Gastrocnemius medialis (tissue), 4 donors: ENCODE measurements at places on chromosomes 7 and 10. TPM values are rescaled to one million over a fixed set of nuclear protein-coding genes. Genes with fewer than 3 reads are reported as not detected.

- no peaks in the 10 kb centered on the region for H3K27me3 ChIP-seq
- DNase-seq = no peak
- no peaks in the 10 kb centered on the region for H3K4me1 ChIP-seq
- H3K4me3 ChIP-seq = no peak overlapping the region
- H3K36me3 ChIP-seq = no peaks in the 10 kb centered on the region
These were observed 115.8 kb downstream of the THSD7A start for GRCh38 chr7:11716185-11716584.

DNA sequence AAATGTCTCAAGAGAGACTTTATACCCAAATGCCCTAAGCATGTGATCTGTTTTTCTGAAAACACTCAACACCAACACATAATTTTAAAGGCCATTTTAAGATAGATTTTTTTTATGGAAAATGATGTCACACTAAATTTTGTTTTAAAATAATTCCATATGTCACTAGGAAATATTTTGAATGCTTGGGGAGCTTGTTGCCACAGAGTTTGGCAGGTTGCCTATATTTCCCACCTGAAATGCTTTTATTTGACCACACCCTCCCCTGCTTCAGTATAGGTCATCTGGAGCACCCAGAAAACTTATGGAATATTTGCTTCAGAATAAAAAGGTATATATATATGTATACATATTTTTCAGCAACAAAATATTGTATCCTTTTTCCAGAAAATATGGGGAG, 180.0 kb upstream of the ANK3 start:
- H3K4me1 ChIP-seq = peaks cover 30% of the 10 kb centered on the region
- no peak overlapping the region for H3K4me3 ChIP-seq

THNSL1 gene
- 1.7 TPM for total RNA-seq

HTR5A gene
- total RNA-seq = not detected

ELMO1 gene
- 18.9 TPM for total RNA-seq

- no peaks in the 10 kb centered on the region for H3K27me3 ChIP-seq
- H3K4me3 ChIP-seq = no peak overlapping the region
- no peak overlapping the region for H3K27ac ChIP-seq
- H3K4me1 ChIP-seq = no peaks in the 10 kb centered on the region
- H3K36me3 ChIP-seq = no peaks in the 10 kb centered on the region
These were observed 49.5 kb upstream of the LMTK2 start for GRCh38 chr7:98057157-98057556.

DNA sequence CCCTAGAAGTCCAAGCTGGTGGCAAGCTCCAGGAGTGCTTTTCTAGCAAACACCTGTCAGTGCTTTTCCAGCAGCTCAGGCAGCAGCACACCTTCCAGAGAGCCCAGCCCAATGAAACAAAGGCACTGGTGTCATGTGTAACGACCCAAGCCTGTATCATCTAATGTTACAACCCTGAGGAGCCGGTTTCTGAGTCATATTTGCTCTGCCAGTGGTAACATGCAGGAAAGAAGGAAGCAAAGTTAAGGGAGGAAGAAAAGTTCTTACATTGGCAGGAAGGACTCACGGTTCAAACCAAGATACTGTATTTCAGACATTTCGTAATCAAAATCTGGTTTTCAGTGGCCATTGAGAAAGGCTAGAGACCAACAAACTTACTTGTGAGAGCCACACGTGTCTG, at the start of gene ANKRD22:
TSS of gene ANKRD22 (minus strand) at position 139 of the 400 bp plus-strand sequence. CDS start 237 bp downstream, outside the sequence.
- H3K27ac ChIP-seq = no peak within 1 kb of the TSS
- DNase-seq = no peak
- no peaks in the 10 kb centered on the region for H3K4me1 ChIP-seq
- no peak within 1 kb of the TSS for H3K4me3 ChIP-seq

PCLO gene
- not detected for total RNA-seq

DNA sequence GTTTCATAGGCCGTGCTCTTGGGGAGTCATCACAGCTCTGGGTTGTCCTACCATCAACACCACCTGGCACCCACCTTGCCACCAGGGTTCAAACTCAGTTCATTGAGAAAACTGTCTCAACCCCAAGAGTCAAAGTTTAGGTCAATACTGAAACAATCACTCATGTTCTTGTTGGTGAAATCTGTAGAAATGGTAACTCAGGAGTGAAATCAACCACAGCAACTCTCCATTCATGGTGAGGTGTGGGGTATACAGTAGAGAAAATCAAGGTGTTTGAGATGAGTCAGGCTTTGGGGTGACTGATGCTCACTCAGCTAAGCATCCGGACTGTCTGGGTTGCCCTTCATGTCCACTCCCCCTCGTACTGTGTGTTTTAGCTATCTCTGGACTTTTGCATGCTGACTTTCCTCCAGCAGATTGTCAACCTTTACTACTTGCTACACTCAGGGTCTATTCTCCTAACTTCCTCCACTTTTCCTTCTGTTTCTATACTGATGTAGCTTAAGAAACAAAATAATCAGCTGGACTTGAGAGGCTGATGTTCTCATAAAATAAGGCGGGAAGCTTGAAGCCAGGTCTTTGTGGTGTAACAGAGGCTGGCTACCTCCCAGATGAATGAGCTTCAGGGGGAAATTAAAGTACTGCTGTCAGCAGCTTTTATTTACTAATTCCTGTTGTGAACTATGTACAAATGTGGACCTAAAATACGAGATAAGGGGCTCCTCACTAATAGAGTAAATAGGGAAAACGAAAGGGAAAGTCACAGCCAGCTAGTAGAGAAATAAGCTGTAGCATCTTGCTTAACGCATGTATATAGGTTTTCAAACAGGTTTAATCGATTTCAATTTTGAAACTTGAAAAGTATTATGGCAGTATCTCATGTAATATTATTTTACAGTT, 173.6 kb upstream of the AKR1E2 start:
- no peak overlapping the region for H3K27ac ChIP-seq
- H3K4me1 ChIP-seq = peaks cover 16% of the 10 kb centered on the region
- no peaks in the 10 kb centered on the region for H3K27me3 ChIP-seq

DNA sequence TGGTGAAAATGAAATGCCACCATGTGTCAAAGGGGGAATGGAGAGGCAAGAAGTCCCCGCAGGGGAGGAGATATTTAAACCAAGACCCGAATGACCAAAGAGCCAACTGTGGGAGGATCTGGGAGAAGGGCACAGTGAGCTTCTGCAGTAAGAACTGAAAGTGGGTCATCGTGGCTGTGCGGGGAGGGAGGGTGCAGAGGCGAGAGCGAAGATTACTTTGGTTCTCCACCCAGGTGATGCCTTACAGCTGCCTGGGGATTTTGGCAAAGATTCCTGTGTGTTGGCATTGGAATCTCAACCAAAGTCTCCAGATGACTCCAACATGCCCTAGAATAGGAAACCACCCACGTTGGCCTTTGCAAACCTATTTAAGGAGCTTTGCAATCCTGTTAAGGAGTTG, 44.2 kb upstream of the ADAM12 start:
- no peaks in the 10 kb centered on the region for H3K27me3 ChIP-seq
- H3K36me3 ChIP-seq = no peaks in the 10 kb centered on the region
- H3K4me1 ChIP-seq = no peaks in the 10 kb centered on the region
- H3K4me3 ChIP-seq = no peak overlapping the region
- no peak overlapping the region for H3K27ac ChIP-seq

DNA sequence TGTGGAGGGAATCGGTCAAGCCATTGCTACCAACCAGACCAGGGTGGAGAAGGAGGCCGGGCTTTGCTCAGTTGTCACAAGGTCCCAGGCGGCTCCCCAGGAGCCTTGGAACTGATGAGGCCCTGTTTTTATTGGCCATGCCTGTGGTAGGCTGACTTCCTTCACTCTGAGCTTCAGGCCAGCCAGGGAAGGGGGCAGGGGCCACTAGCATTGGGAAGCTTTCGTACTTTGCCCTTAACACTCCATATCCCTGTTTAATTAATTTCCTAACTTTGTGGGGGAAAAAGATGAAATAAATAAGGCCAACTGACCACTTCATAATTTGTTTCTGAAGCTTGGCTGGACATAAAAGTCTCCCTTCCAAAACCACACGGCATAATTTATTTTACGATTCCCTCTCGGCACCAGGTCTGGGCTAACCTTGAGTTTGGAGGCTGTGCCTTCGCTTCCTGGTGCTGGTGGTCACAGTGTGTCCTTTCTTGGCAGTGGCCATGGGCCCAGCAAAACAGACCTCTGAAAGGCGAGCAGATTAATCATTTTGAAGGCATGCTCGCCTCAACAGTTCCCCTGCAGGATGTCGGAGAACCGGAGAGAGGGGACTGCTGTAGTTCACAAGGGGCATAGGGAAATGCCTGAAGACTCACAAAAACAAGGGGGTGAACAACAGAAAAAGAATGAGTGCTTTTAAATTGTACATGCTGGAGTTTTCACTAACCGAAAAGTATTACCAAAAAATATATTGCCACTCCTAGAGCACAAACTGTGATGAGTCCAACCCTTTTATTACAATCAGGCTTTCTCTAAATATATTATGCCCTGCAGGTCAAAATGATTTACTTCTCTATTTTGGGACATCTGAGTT, 966.0 kb downstream of the LRMDA start:
- no peaks in the 10 kb centered on the region for H3K27me3 ChIP-seq
- peak overlapping the region; percentile 65 for H3K27ac ChIP-seq
- H3K36me3 ChIP-seq = no peaks in the 10 kb centered on the region
- no peaks in the 10 kb centered on the region for H3K4me1 ChIP-seq

- no peaks in the 10 kb centered on the region for H3K4me1 ChIP-seq
These were observed 495.4 kb upstream of the POM121L12 start for GRCh38 chr7:52540041-52540440.

DNA sequence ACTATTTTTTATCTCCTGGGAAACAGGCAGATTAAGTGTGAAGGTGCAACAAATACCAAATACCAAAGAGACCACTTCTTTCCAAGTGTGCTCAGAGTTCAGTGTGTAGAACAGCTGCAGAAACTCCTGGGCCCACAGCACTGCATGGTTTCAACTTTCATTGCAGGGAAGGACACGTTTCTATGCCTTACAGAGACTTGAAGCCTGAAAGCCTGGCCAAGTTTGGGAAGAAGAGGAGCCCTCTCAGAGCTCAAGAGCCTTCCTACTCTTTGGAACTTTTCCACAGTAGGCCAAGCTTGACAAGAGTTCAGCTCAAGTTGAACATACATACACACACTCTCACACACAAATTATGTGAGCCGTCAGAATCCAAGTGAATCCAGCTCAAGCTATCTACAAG, 2.5 kb downstream of the HOXA4 start:
- no peak overlapping the region for H3K4me3 ChIP-seq
- H3K4me1 ChIP-seq = peaks cover 55% of the 10 kb centered on the region
- no peaks in the 10 kb centered on the region for H3K27me3 ChIP-seq
- peak overlapping the region; percentile 95 for H3K27ac ChIP-seq
- no peaks in the 10 kb centered on the region for H3K36me3 ChIP-seq

- no peak for DNase-seq
- H3K4me1 ChIP-seq = peaks cover 10% of the 10 kb centered on the region
- H3K27ac ChIP-seq = no peak overlapping the region
- H3K36me3 ChIP-seq = no peaks in the 10 kb centered on the region
These were observed 12.0 kb downstream of the XRCC2 start for GRCh38 chr7:152663931-152664330.

DNA sequence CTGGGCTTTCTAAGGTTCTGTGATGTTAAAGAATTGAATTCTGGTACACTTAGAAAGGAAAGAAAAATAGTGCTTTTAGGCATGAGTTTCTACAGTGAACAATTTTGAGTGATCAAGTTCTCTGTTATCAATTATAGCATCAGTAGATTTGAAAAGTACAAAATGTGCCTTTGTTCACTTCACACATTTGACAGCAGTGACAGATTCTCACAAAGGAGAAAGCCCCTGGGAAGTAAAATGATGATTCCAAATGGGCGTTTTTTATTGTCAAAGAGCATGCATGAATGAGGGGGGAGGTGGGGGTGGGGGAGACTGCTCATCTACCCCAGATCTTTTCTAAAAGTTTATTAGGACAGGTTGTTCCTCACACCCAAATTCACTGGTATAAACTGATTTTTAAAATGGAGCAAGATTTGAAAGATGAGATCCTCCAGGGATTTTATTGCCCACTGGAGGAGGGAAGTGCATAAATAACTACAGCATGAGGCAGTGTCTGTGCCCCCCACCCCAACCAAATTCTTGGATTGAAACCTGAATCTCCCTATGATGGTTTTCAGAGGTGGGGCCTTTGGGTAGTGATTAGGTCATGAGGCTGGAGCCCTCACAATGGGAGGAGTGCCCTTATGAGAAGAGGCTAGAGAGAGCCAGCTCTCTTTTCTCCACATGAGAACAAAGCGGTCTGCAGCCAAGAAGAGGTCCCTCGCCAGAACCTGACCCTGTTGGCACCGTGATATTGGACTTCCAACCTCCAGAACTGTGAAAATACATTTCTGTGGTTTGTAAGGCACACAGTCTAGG, 79.5 kb downstream of the AOAH start:
- no peaks in the 10 kb centered on the region for H3K4me1 ChIP-seq
- no peaks in the 10 kb centered on the region for H3K27me3 ChIP-seq
- no peak overlapping the region for H3K4me3 ChIP-seq
- H3K36me3 ChIP-seq = no peaks in the 10 kb centered on the region
- no peak overlapping the region for H3K27ac ChIP-seq

DNA sequence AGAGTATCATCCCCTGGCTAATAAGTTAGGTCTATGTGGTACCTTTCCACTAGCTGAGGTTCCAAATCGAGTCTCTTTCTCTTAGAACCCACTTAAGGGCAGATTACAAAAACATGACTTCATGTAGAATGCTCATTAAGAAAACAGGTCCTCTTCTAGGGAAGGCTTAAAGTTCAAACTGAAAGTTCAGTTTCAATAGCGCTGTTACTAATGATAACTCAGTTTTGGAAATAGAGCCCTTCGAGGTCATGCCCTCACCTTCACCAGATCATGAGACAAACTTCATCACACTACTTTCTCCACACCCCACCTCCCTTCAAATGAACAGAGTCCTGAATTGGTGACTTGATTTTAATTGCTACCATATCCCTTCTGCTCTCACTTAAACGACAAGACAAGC, 26.2 kb downstream of the HGF start:
- no peaks in the 10 kb centered on the region for H3K36me3 ChIP-seq
- H3K27ac ChIP-seq = no peak overlapping the region
- H3K4me3 ChIP-seq = no peak overlapping the region
- H3K4me1 ChIP-seq = no peaks in the 10 kb centered on the region

GRCh38 chr10:128035557-128035973, 90.7 kb downstream of the MKI67 start:
- no peaks in the 10 kb centered on the region for H3K27me3 ChIP-seq
- H3K27ac ChIP-seq = no peak overlapping the region
- DNase-seq = no peak
- H3K4me3 ChIP-seq = no peak overlapping the region

IL2RA gene
- total RNA-seq = 2.1 TPM

- no peak overlapping the region for H3K27ac ChIP-seq
- H3K4me1 ChIP-seq = no peaks in the 10 kb centered on the region
These were observed 140.7 kb downstream of the ADARB2 start for GRCh38 chr10:1596482-1597099.

DNA sequence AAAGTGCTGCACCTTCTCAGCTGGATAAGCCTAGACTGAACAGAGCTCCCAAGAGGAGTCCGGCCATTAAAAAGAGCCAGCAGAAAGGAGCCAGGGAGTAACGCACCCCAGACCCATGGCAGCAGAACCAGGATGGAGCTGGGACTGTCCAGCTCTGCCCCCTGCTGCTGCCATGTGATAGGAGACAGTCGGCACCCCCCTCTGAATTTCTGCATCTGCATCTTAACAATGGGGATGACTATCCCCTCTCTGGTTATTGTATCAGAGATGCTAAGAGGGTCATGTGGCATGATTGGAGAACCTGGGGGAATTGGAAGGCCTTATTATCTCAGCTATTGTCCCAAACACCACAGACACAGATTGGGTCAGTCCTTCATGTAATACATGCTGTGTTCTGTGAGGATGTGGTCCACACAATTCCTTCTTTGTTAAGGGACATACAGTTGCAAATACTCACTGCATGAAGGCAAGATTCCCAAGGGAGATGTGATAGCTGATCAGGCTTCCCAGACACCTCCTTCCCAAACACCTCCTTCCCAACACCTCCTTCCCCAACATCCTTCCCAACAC, 29.3 kb downstream of the PLEKHS1 start:
- no peak overlapping the region for H3K27ac ChIP-seq
- H3K4me3 ChIP-seq = no peak overlapping the region
- H3K27me3 ChIP-seq = no peaks in the 10 kb centered on the region
- no peak for DNase-seq

CACNA2D1 gene
- total RNA-seq = 102 TPM
